Caudate nucleus (tissue), 63 donors: ENCODE measurements at places on chromosomes 16 and 17.

- no peak for DNase-seq
These were observed 80.2 kb upstream of the CIBAR2 start for GRCh38 chr16:85192238-85193114.

DNA sequence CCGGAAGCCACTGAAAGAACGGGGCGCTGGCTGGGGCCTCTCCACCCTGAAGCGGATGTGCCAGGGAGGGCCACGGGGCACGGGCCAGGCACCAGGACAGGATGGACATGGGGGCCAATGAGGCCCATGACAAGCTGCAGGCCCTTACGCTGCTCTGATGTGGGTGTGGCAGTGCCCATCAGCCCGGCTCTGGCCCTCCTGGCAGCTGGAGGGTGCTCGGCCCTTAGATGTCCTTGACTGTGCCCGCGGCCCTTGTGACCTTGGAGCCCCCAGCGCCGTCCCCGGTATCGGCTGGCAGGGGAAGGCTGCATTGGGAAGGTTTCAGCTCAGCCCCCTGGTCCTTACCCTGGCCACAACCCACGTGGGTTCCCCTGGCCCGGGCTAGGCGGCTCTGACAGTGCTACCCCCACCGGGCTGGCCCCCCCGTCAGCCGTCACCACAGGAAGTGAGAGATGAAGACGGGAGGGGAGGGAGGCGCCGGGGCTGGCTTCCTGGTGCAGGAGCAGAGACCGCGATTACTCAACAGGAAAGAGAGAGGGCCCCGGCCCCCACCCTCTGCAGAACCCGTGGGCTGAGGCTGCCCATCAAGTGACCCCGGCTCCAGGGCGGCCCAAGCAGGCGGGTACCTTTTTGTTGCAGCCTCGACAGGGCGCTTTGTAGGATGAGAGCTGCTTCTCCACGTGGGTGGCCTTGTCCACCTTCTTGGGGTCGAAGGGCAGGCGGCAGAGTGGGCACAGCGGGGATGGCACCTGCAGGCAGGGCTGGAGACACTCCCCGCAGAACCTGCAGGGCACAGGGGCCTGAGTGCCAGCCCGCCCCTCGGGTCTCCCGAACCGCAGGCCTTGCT lies 5.3 kb downstream of the RNF166 start:
- DNase-seq = peak; percentile 34

- DNase-seq = no peak
These were observed 83.6 kb downstream of the AKAP1 start for GRCh38 chr17:57168695-57169094.

GRCh38 chr17:29151567-29151966 lies 28.6 kb downstream of the MYO18A start:
- no peak for DNase-seq

DNA sequence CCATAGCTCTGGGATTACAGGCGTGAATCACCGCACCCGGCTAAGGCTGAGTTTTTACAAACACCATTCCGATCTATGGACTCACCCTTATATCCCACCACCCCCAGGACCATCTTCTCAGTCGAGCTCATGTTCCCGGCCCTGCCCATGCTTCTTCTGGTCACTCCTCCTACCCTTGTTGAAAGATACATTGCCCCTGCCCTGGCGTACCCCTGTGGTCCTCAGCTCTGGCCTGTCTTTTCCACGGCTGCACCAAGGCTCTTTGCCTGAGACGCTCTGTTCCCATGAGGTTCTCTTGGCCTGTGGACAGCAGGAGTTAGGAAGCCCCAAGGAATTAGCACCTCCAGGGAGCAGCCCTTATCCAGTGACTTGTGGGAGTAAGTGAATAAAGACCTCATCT lies 379.4 kb upstream of the TNRC6C start:
- no peak for DNase-seq

GRCh38 chr17:29827179-29827578 lies 102.8 kb downstream of the SSH2 start:
- DNase-seq = no peak

DNA sequence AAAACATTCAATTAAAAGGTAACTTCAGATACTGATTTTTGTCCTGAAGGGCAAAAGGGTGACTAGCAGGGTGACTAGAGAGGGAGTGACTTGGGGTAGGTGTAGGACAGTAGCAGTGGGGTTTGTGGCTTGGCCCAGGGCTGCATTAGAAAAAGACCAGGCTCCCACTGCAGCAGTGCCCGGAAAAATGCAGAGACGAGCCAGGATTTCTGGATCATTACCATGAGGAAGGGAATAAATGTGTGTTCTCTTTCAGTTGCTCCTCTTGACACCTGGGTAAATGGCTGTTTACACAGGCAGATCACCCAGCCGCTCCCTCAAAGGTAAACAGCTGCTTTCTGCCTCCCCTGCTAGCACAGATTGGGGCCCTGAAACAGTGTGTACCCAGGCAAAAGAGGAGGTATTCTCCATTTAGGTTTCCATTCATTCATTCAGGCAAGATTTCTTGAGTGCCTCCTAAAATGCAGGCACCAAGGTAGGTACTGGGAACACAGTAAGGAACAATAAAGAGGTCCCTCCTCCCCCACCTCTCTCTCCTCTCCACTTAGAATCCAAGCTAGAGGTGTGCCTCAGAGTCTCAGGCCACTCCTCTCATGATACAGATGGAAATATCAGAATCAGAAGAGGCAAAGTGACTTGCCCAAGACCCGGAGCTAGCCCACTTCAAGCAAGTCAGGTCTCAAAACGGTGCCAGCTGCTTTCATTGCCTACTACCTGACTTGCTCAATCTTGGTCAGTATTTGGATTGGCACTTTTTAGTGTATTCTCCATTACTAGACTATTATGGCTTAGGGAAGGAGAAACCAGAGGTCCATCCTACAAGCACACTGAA lies 15.2 kb upstream of the TOX3 start:
- no peak for DNase-seq

- DNase-seq = no peak
These were observed 2.2 kb upstream of the ATP6V0A1 start for GRCh38 chr17:42456223-42457106.

DNA sequence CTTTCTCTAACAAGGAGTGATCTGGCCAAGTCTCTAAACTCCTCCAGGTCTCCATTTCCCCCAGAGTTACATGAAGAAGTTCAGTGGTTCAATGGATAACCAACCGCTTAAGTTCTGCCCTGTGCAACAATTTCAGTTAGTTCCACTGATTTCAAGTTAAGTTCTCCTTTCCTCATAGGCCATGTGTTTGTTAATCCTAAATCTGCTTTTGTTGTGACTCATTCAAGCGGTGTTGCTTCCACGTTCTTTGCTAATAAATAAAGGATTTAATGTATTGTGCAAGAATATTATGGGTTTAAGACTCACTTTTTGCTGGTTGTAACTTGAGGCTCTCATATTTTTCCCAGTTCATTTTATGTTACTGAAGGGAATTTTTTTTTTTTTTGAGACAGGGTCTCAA lies 36.3 kb downstream of the GNA13 start:
- no peak for DNase-seq

- DNase-seq = no peak
These were observed 8.3 kb upstream of the CHD3 start for GRCh38 chr17:7880076-7880868.

DNA sequence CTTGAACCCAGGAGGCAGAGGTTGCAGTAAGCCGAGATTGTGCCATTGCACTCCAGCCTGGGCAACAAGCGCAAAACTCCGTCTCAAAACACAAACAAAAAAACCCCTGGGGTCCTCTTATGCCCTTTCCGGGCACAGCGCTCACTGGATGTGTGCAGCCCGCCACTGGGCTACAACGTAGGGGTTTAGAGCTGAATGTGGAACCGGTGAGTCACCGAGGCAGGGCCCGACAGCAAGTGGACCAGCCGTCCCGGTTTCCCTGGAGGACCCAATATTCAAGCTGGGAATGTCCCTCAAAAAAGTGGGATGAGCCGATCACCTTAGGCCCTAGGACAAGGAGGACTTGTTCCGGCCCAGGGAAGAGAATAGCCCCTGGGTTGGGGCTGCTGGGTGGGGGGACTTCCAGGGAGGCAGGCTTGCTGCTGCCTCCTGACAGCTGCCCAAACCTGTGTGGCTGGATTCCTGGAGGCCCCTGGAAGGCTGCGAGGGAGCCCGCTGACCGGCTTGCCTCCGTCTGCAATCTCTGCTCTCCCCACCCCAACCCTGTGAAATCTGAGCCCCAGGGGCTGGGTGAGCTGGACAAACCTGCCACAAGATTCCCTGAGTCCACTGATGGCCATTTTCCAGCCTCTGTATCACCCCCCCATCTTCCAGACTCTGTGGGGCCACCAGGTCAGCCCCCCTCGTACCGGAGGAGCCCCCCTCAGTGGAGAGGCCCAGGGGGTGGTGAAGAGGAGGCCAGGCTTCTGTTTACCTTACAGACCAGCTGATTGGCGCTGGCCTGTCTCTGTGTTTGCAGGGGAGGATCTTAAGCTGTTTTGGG lies 2.9 kb upstream of the CLDN9 start:
- DNase-seq = no peak

GRCh38 chr17:79141578-79142355 lies 67.1 kb downstream of the ENGASE start:
- no peak for DNase-seq

DNA sequence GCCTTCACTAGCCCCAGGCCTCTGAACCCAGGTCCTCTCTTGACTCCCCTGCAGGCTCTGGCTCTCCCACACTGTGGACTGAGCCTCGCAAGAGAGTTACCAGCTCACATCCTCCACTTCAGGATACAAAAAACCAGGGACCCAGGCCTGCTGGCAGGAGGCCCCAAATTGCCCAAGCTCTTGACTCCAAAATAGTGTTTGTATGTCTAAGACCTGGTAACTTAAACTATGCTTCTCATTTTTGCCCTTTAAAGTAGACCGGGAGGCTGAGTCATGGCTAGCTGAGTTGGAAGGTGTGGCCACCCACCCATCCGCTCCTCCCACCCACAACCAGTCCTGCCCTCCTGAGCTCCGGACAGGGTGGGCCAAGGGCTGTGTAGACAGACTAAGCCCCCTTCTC lies 250.0 kb downstream of the SOX9 start:
- no peak for DNase-seq

DNA sequence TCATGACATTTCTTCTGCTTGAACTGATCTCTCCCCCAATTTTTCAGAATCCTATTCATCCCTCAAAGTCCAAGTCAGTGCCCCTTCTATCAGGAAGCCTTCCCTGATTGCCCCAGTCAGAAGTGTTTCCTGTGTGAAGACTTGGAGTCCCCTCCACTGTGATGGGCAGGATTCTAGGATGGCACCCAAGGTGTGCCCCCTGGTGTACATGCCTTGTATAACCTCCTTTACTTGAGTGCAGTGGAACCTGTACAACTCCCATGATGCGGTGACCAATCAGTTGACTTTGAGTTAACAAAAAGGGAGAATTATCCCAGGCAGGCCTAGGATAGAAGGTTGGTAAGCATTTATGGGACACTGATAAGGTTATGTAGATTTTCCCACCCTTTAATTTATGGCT lies 23.4 kb downstream of the MYH13 start:
- DNase-seq = no peak

DNA sequence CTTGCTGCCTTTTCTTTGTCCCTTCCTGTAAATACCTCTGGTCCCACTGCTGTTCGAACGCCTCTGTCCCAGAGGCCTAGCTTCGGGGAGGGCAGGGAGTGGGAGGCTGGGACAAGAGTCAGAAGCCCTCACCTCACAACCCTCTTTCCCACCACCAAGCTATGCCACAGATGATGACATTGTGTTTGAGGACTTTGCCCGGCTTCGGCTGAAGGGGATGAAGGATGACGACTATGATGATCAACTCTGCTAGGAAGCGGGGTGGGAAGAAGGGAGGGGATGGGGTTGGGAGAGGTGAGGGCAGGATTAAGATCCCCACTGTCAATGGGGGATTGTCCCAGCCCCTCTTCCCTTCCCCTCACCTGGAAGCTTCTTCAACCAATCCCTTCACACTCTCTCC lies 10.4 kb downstream of the ARRB2 start:
- no peak for DNase-seq

- no peak for DNase-seq
These were observed 110.2 kb downstream of the CA10 start for GRCh38 chr17:52048137-52048898.

GRCh38 chr17:82384051-82384729 lies 12.6 kb downstream of the UTS2R start:
- no peak for DNase-seq

DNA sequence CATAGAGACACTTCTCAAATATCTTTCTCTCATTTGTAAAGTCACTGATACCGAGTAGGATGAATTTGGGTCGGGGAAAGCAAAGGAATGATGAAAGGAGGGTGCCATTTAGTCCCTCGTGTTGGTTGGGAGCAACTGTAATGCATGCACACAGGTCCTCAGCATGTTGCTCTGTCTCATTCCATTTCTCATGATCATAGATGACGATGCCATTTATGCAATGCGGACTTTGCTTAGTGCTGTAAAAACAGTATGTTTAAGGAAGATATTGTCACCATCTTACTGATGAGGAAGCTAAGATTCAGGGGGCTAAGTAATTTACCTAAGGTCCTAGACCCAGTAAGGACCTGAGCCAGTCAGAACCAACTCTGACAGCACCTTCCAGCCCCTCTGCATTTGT lies 100.1 kb downstream of the AATF start:
- DNase-seq = no peak

DNA sequence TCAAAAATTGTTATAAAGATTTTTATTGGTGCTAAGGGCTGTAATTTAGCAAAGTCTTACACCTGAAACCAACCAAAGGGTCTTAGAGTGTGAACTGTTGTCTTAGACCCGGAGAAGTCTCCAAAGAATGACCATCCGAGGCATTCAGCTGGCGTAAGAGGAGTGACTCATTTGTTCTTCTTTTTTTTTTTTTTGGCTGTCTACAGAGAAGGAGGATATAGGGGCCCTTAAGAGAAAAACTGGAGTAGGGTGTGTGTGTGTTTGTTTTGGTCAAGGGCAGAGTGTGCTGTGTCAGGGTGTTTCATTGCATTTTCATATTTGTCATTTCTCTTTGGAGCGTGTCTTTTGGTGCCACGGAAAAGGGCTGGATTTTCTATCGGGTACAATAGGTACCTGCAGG lies 508.0 kb downstream of the WWOX start:
- no peak for DNase-seq

DNA sequence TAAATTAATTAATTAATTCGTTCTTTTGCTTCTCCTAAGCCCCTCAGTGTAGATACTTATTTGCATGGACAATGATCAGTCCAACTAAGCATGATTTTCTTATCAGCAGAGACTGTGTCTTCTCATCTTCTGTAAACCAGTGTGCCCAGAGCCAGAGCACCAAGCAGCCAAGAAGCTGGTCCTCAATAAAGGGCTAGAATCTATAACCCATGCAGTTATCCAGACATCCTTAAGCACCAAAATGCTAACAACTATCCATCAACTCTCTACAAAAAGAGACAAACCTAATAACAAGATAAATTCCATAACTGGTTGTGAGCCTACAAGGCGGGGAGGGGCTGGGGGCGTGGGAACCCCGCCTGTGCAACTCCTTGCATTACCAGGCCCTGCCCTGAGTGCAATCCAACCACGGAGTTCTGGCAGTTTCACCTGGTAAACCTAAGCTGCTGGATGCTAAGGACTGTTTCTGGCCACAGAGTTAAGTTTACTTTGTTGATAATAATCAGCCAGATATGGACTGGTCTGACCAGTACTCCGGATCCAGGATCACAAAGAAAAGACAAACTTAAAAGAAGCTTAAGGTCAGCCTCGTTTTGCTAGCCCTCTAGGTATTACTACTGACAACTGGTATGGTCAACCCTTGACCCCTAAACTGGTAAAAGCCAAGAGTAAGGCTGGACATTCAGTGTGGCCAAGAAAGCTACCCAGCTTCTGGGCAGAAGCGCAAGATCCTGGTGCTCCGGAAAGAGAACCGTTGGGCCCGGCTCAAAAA lies 51.5 kb downstream of the ZFHX3 start:
- DNase-seq = no peak

GRCh38 chr17:37770631-37771518 lies 26.0 kb upstream of the HNF1B start:
- no peak for DNase-seq

GRCh38 chr16:70253291-70254106 lies 1.8 kb upstream of the EXOSC6 start:
- no peak for DNase-seq

- DNase-seq = no peak
These were observed 10.2 kb downstream of the RNF213 start for GRCh38 chr17:80270836-80271235.
